ENCODE measurements at places on chromosomes 4 and X. TPM values are rescaled to one million over a fixed set of nuclear protein-coding genes. Genes with fewer than 3 reads are reported as not detected.
A peak's percentile ranks its signal among the peaks of the same experiment; 100 is the strongest.

- DNase-seq, result no peak
- H3K27ac ChIP-seq, result no peak overlapping the region
- H3K4me3 ChIP-seq, result no peak overlapping the region
Measured at GRCh38 chr4:680091-680490, 5.7 kb downstream of the MYL5 start.

- peak overlapping the region; percentile 91 for H3K27ac ChIP-seq
- no peak for DNase-seq
- H3K4me3 ChIP-seq, result no peak overlapping the region
Measured at GRCh38 chrX:43706786-43707370, 50.8 kb downstream of the MAOA start.

GRCh38 chr4:126328914-126329313, 1014.2 kb downstream of the FAT4 start:
- H3K4me1 ChIP-seq, result no peaks in the 10 kb centered on the region
- H3K36me3 ChIP-seq, result no peaks in the 10 kb centered on the region
- no peaks in the 10 kb centered on the region for H3K27me3 ChIP-seq
- H3K27ac ChIP-seq, result no peak overlapping the region
- no peak overlapping the region for H3K4me3 ChIP-seq
- DNase-seq, result no peak

GRCh38 chr4:86822136-86822535, 27.0 kb downstream of the SLC10A6 start:
- no peak for DNase-seq
- H3K36me3 ChIP-seq, result peaks cover 8% of the 10 kb centered on the region
- H3K27me3 ChIP-seq, result no peaks in the 10 kb centered on the region
- H3K4me1 ChIP-seq, result no peaks in the 10 kb centered on the region
- no peak overlapping the region for H3K4me3 ChIP-seq
- H3K27ac ChIP-seq, result no peak overlapping the region

DNA sequence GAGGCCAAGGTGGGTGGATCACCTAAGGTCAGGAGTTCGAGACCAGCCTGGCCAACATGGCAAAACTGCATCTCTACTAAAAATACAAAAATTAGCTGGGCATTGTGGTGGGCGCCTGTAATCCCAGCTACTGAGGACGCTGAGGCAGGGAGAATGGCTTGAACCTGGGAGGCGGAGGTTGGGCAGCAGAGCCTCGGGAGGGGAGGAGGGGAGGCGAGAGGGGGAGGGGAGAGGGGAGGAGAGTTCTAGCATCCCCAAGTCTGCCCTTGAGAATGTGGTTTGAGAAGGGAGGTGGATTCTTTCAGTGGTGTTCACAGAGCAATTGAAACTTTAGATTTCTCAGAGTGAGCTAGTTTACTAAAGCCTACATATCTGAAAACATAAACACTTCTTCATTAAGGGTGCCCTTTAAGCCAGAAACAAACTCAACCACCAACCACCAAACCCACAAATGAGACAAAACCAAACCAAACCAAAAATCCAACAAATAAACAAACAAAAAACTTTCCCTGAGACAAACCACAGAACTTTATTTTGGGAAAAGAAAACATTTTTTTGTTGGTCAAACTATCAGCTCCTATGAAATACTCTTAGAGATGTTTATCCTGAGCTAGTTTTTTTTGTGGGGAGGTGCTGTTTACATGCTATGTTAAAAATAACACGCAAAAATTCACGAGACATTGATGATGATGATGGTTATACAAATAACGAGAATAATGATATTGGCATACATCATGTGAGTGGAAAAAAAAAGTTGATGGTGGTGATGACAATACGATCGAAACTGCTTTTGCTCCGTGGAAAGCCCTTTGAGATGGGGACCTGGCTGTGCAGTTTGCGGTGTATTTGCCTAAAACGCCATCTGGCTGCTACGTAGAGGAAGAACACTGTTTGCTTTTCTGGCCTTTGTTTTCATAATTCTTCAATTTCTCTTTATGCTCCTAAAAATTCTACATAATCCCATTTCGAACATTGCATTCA, 98.2 kb upstream of the PRKX start:
- H3K27ac ChIP-seq, result no peak overlapping the region
- H3K4me3 ChIP-seq, result no peak overlapping the region
- no peaks in the 10 kb centered on the region for H3K27me3 ChIP-seq
- no peaks in the 10 kb centered on the region for H3K36me3 ChIP-seq
- DNase-seq, result peak; percentile 21

The TSPYL2 gene
- total RNA-seq, result 17.7 TPM

The CT47B1 gene
- not detected for total RNA-seq

The MYL5 gene
- total RNA-seq, result 1.4 TPM

- H3K4me3 ChIP-seq, result no peak overlapping the region
- H3K4me1 ChIP-seq, result no peaks in the 10 kb centered on the region
- no peak overlapping the region for H3K27ac ChIP-seq
- no peaks in the 10 kb centered on the region for H3K27me3 ChIP-seq
- DNase-seq, result no peak
Measured at GRCh38 chr4:106690487-106690886, 321.9 kb upstream of the GIMD1 start.

GRCh38 chrX:11285651-11286050, 7.6 kb upstream of the AMELX start:
- H3K36me3 ChIP-seq, result no peaks in the 10 kb centered on the region
- no peaks in the 10 kb centered on the region for H3K4me1 ChIP-seq
- no peak overlapping the region for H3K27ac ChIP-seq
- DNase-seq, result no peak
- no peak overlapping the region for H3K4me3 ChIP-seq

DNA sequence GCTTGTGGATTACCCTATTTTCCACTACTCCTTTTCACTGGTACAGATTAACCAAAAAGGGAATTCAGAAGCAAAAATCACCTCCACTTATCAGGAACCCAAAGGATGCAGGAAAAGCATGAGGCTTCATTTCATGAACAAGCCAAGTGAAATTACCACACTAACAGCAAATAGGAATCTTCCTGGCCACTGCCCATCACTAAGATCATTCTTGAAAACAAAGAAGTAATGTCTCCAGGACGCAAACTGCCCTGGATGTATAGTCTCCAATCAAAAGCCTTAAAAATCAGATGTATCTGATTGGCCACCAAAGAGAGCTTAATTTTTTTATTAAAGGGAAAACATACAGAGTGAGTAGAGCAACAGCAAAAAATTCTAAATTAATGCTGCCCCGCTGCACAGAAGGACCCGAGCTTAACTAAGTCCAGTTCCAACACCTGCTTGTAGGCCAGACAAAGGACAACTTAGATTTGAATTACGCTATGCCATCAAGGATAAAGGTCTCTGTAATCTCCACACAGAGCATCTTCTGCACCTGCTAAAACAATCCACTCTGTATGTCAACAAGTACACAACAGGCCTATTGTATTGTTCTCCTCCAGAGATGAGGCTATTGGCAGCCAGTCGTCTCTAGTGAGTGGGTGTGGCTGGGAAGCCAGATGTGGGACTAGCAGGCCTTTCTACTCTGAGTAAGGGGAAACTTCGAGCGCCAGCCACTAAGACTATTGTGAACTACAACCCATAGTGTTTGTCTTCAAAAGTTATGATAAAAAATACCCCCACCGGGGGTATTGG, 12.4 kb downstream of the ZDHHC9 start:
- peaks cover 7% of the 10 kb centered on the region for H3K4me1 ChIP-seq
- H3K27ac ChIP-seq, result no peak overlapping the region
- H3K36me3 ChIP-seq, result no peaks in the 10 kb centered on the region
- no peaks in the 10 kb centered on the region for H3K27me3 ChIP-seq
- H3K4me3 ChIP-seq, result no peak overlapping the region

- no peak for DNase-seq
- H3K4me3 ChIP-seq, result no peak overlapping the region
- H3K4me1 ChIP-seq, result no peaks in the 10 kb centered on the region
- no peak overlapping the region for H3K27ac ChIP-seq
- H3K27me3 ChIP-seq, result no peaks in the 10 kb centered on the region
Measured at GRCh38 chr4:138174981-138175794, 67.0 kb downstream of the SLC7A11 start.

GRCh38 chr4:157447195-157447594, 226.7 kb downstream of the GRIA2 start:
- no peak overlapping the region for H3K27ac ChIP-seq
- no peaks in the 10 kb centered on the region for H3K27me3 ChIP-seq
- no peak for DNase-seq
- H3K36me3 ChIP-seq, result no peaks in the 10 kb centered on the region
- H3K4me3 ChIP-seq, result no peak overlapping the region

DNA sequence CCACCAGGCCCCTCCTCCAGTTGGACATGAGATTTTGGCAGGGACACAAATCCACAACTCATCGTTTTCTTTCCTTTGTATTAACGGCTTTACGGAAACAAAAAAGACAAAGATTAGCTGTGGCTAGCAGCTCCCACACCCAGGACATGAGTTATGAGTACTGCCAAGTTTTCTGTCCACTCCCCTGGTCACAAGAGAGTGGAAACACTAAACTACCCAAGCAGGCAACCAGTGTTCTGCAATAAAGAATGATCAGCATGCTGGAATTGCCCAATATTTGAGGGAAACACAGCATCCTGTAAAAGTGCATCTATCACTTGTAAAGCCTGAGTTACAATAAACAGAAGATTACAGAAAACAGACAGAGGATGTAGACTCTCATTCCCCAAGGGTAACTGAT, 358.4 kb downstream of the NLGN4X start:
- no peaks in the 10 kb centered on the region for H3K36me3 ChIP-seq
- no peaks in the 10 kb centered on the region for H3K4me1 ChIP-seq
- H3K27me3 ChIP-seq, result no peaks in the 10 kb centered on the region
- no peak overlapping the region for H3K4me3 ChIP-seq
- H3K27ac ChIP-seq, result no peak overlapping the region
- no peak for DNase-seq

The P2RY10 gene
- total RNA-seq, result not detected

DNA sequence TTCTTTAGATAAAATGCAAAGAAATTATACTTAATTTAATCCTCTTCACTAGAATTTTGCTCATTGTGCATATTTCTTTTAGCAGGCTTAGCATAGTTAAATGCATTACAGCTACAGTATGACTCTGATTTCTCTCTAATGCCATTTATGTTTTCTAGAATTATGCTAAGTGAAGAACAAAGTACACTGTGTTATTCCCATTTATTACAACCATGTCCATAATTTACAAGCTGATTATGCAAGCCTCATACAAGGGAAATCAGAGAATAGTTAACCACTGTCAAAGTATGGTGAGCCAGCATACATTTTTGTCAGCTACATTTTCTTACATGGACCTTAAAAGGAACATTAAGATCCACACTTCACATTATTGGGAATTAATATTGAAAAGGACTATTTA, 99.1 kb downstream of the MAB21L2 start:
- no peak overlapping the region for H3K27ac ChIP-seq

The UGT2B15 gene
- not detected for total RNA-seq

The SULT1E1 gene
- not detected for total RNA-seq

DNA sequence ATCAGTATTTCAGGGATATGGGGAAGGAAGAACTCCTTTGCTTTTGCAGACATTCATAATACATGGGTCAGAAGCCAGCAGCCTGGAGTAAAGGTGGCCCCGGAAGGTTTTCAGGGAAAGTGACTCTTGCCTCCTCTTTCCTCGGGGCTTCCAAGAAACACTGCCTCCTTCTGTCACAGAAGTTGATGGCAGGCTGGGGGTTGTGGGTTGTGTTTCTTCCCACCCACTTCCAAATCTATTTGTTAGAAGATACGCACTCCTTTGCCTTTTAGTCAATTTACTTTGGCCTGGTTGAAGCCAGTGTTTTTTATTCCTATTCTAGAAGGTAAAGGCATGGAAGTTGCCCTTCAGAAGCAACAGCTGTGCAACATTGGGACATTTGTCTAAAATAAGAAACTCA, 19.7 kb downstream of the KIT start:
- H3K27ac ChIP-seq, result no peak overlapping the region
- DNase-seq, result no peak
- H3K4me1 ChIP-seq, result no peaks in the 10 kb centered on the region
- no peak overlapping the region for H3K4me3 ChIP-seq
- no peaks in the 10 kb centered on the region for H3K27me3 ChIP-seq

DNA sequence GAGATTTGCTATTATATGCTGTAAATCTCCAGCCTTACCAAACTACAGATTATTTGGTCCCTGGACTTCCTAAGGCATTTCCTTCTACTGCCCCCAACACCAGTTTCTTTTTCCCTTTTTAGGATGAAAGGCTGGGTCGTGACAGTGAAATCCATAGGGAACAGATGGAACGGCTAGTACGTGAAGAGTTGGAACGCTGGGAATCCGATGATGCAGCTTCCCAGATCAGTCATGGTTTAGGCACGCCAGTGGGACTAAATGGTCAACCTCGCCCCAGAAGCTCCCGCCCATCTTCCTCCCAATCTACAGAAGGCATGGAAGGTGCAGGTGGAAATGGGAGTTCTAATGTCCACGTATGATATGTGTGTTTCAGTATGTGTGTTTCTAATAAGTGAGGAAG, 67.9 kb downstream of the PKD2 start:
- H3K27me3 ChIP-seq, result no peaks in the 10 kb centered on the region
- no peak overlapping the region for H3K4me3 ChIP-seq
- peaks cover 23% of the 10 kb centered on the region for H3K36me3 ChIP-seq
- H3K4me1 ChIP-seq, result no peaks in the 10 kb centered on the region
- DNase-seq, result no peak

The UGT2B17 gene
- not detected for total RNA-seq

The FRG2 gene
- not detected for total RNA-seq

GRCh38 chr4:15151033-15151432, 148.8 kb downstream of the CPEB2 start:
- no peak overlapping the region for H3K4me3 ChIP-seq
- H3K4me1 ChIP-seq, result peaks cover 38% of the 10 kb centered on the region
- H3K27me3 ChIP-seq, result no peaks in the 10 kb centered on the region
- H3K36me3 ChIP-seq, result no peaks in the 10 kb centered on the region
- DNase-seq, result no peak

DNA sequence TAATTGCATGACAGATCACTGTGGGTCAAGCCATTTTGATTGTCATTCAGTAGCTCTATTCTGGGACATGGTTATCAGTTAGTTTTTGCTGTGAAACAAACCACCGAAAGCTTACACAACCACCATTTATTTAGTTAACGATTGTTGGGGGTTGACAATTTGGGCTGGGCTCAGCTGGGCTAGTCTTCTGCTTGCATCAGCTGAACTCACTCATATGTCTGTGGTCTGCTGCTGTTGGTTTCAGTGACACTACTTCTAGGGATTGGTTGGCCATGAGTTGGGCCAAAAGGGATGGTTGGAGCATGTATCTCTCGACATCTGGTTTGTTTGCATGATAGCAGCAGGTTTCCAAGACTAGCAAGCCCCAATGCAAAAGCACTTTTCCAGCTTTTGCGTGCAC, 5.3 kb upstream of the SMIM10 start:
- H3K27me3 ChIP-seq, result no peaks in the 10 kb centered on the region
- no peaks in the 10 kb centered on the region for H3K36me3 ChIP-seq
- no peaks in the 10 kb centered on the region for H3K4me1 ChIP-seq
- no peak overlapping the region for H3K27ac ChIP-seq
- no peak for DNase-seq
- no peak overlapping the region for H3K4me3 ChIP-seq

- H3K36me3 ChIP-seq, result no peaks in the 10 kb centered on the region
- H3K27ac ChIP-seq, result no peak overlapping the region
- H3K4me3 ChIP-seq, result no peak overlapping the region
- no peak for DNase-seq
- H3K27me3 ChIP-seq, result no peaks in the 10 kb centered on the region
- no peaks in the 10 kb centered on the region for H3K4me1 ChIP-seq
Measured at GRCh38 chrX:131068945-131069719, 11.0 kb downstream of the ARHGAP36 start.

All from heart left ventricle (tissue), 16 donors.